Suprapubic skin (tissue), 4 donors: ENCODE measurements at places on chromosomes 7 and 10. TPM values are rescaled to one million over a fixed set of nuclear protein-coding genes. Genes with fewer than 3 reads are reported as not detected.

Gene SGCE
- 9.6 TPM for total RNA-seq

Gene IGF2BP3
- 0.47 TPM for total RNA-seq

Gene CCL26
- not detected for total RNA-seq

Gene DTX2
- 86.8 TPM for total RNA-seq

Gene AKR1C8
- not detected for total RNA-seq

Gene FAM180A
- total RNA-seq = 5.8 TPM

GRCh38 chr10:127523476-127523875 lies 25.6 kb upstream of the NPS start:
- DNase-seq = no peak
- no peaks in the 10 kb centered on the region for H3K4me1 ChIP-seq

DNA sequence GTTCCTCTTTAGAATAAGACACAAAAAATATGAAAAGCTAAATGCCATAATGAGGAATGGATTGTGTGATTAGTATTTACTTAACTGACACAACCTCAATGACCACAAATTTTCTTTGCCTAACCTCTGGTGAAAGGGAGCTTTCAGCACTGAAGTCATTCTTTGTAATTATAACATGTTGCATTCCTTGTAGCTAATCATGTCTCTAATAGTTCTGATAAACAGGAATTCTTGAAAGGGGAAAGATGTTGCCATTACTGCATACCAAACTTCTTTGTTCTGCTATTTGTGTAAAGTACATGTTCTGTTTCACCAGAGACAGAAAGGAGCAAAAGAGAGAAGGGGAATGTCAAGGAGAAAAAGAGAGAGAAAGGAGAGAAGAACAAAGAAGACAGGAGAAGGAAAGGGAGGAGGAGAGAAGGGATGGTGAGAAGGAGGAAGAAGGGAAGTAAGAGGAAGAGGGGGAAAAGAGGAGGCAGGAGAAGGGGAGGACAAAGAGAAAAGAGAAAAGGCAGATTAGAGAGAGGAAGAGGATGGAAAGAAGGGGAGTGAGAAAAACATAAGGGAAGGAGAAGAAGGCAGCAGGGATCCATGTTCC lies 120.9 kb downstream of the SEMA3D start:
- no peak overlapping the region for H3K27ac ChIP-seq
- peaks cover 4% of the 10 kb centered on the region for H3K4me1 ChIP-seq
- no peaks in the 10 kb centered on the region for H3K27me3 ChIP-seq
- H3K36me3 ChIP-seq = no peaks in the 10 kb centered on the region

- DNase-seq = no peak
- no peaks in the 10 kb centered on the region for H3K36me3 ChIP-seq
- H3K4me3 ChIP-seq = no peak overlapping the region
- H3K27ac ChIP-seq = no peak overlapping the region
- no peaks in the 10 kb centered on the region for H3K4me1 ChIP-seq
- H3K27me3 ChIP-seq = no peaks in the 10 kb centered on the region
Measured at GRCh38 chr7:26046150-26046549, 105.8 kb upstream of the NFE2L3 start.

DNA sequence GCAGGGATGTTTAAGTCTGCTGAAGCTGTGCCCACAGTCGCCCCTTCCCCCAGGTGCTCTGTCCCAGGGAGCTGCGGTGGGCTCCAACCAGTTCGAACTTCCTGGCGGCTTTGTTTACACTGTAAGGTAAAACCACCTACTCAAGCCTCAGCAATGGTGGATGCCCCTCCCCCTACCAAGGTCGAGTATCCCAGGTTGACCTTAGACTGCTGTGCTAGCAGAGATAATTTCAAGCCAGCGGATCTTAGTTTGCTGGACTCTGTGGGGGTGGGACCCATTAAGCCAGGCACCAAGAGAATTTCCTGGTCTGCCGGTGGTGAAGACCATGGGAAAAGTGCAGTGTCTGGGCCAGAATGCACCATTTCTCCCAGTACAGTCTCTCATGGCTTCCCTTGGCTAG lies 56.0 kb downstream of the CCDC7 start:
- no peak overlapping the region for H3K27ac ChIP-seq
- H3K4me3 ChIP-seq = no peak overlapping the region
- no peaks in the 10 kb centered on the region for H3K27me3 ChIP-seq
- peaks cover 13% of the 10 kb centered on the region for H3K36me3 ChIP-seq

DNA sequence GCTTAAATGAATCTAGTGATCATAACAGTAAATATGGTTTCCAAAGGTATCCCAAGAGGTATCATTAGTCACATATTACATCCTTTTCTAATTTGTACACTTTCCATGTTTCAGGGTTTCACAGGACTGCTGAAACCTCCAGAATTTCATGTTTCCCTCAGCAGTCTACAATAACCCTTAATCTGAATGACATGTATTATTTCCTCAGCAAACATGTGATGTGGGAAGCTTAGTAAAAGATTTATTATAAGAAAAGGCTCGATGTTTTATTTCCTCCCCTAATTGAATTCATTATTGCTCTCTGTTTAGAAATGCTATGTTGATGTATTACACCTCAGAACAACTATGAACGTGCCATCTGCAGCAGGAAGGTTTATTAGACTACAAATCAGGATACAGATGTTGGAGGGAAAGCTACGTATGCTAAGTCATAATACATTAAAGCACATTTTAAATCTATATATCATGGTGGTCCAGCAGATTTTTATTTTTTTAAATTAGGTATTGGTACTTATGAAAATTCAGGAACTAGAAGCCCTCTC lies 52.5 kb upstream of the SKAP2 start:
- H3K4me3 ChIP-seq = no peak overlapping the region
- no peak for DNase-seq
- H3K27ac ChIP-seq = no peak overlapping the region
- H3K4me1 ChIP-seq = no peaks in the 10 kb centered on the region
- H3K27me3 ChIP-seq = no peaks in the 10 kb centered on the region
- H3K36me3 ChIP-seq = no peaks in the 10 kb centered on the region
